Ecto neural progenitor cell (in vitro differentiated cells): ENCODE measurements at places on chromosomes 12 and 14.

- no peak for DNase-seq
These were observed 312.1 kb downstream of the ITPR2 start for GRCh38 chr12:26520869-26521268.

GRCh38 chr14:51921026-51921425 lies 60.6 kb downstream of the GNG2 start:
- no peak for DNase-seq

- peak; percentile 69 for DNase-seq
These were observed 3.8 kb downstream of the DIO3 start for GRCh38 chr14:101564819-101565698.

DNA sequence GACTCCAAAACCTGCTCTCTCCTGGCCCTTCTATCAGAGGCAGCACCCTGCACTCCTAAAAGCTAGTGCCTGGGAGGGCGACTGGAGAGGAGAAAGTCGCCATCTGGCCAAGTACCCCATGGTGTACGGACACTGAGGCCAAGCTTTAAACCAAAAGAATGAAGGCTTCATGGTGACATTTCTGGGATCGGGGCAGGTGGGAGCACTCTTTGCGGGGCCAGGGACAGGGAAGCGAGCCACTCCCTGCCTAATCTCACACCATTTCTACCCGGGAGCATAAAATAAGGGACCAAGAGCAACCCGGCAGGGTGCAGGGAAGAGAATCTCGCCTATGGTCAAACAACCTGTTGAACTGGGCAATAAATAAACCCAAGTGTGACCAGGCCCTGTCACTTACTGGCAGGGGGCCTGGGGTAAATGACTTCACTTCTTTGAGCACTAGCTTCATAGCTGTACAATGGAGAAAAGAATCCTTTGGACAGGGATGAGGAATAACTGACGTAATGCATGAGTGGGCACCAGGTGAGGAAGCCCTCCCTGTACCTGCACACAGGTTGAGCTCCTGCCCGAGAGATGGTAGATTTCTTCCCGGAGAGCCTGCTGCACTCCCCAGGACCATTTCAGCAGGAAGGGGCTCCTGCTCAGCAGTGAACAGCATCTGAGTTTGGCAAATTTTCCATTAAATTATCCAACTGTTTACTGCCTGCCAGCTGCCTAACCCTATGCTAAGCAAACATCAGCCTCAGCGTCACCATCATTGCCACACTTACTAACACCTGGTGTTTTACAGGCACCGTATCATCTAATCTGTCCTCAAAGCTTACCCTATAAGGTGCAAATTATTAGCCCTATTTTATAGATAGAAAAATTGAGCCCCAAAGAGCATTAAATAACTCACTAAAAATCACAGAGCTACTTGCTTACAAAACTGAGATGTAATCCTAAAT lies 2.0 kb downstream of the SERPINA1 start:
- DNase-seq, result no peak
